ENCODE measurements at places on chromosomes 12 and 14.

DNA sequence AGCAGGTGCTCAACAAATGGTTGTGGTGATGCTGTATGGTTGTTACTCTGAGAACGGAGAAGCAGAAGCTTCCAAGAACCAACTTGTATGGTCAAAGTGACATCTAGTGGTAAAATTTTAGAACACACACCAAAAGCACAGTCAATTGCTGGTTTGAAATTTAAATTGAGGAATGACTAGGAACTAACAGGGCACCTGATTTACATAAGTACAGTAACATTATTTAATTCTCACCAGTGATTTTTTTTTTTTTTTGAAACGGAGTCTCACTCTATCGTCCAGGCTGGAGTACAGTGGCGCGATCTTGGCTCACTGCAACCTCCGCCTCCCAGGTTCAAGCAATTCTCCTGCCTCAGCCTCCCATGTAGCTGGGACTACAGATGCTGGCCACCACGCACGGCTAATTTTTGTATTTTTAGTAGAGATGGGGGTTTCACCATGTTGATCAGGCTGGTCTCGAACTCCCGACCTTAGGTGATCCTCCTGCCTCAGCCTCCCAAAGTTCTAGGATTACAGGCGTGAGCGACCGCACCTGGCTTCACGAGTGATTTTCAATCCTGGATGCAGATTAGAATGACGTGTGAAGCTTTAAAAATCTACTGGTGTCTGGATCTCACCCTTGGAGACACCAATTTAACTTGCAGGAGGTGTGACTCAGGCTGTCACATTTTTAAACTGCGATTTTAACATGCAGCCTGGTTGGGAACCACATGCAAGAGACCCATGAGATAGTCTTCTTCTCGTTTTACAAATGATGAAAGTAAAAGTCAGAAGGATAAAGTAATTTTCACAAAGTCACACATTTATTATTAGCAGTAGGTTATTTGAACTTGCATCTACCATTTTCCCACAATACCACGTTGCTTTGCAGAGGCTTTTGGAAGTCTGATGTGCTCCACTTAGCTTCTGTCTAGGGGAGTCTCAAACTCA, 14.1 kb upstream of the NUMB start:
- DNase-seq = peak; percentile 70

- peak; percentile 82 for DNase-seq
Observed at GRCh38 chr12:76855271-76855670, 23.5 kb downstream of the CSRP2 start.

DNA sequence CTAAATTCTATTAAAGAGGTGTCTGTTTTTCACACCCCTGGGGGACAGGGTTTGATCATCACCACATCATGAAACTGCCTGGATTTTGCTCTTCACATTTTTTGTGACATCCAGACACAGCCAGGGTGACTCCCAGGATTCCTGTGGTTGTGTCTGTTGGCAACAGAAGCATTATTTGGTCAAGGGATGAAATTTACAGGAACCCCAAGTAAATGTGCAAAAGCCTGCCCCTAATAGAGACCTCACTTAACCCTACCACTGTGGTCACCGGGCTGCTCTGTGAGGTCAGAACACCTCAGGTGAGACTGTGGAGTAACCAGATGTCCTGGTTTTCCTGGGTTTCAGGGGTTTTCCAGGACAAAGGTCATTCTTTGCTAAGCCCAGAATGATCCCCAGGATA, 103.8 kb downstream of the DAD1 start:
- DNase-seq = peak; percentile 61

GRCh38 chr12:40309001-40309400, 84.2 kb downstream of the LRRK2 start:
- DNase-seq = no peak

DNA sequence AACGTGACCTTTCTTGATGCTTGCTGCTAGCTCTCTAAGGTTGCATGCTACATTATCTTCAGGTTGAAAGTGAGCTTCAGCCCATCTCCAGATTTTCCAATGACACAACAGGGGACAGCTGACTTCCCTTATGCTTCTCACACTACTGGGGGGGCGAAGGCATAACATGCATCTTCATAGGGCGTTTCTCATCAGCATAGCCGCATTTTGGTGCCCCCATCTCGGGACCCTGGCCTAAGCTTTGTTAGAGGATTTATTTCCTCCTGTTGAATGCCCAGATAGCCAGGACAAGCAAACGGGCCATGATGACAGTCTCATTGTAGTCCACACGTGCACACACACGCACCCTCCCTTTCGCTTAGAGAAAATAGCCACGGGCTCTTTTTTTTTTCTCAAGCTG, 30.7 kb downstream of the SSPN start:
- no peak for DNase-seq

DNA sequence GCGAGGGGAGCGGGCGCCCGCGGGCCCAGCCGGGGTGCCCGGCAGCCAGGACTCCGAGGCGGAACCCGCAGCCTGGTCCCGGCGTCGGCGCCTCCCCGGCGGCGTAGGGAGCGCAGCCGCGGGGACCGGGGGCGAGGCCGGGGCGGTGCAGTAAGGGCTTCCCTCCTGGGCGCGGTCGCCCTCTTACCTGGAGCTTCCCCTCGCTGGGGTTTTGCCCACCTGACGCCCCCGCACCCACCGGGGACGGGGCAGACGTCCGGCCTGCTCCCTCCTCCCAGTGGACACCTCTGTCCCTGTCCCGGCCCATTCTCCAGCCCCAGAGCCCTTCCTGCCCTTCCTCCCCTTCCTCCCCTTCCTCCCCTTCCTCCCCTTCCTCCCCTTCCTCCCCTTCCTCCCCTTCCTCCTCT, 413 bp upstream of the TUBA1C start:
- DNase-seq = no peak

DNA sequence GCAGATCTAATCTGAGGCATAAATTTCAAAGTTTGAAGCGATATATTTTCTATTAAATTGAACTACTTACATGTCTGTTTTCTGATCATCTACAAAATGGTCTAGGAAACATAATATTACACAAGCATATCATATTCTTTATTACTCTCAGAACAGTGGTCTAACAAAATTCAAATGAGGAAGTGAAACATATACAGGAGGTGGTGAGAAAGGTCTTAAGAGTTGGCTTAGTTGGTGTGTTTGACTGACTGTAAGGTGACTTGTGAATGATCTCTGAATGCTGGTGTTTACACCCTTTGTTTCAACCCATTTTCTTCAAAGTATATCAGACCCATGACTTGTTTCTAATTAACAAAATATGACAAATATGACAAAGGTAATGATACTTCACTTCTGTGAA, 1156.8 kb downstream of the SLC16A7 start:
- no peak for DNase-seq

DNA sequence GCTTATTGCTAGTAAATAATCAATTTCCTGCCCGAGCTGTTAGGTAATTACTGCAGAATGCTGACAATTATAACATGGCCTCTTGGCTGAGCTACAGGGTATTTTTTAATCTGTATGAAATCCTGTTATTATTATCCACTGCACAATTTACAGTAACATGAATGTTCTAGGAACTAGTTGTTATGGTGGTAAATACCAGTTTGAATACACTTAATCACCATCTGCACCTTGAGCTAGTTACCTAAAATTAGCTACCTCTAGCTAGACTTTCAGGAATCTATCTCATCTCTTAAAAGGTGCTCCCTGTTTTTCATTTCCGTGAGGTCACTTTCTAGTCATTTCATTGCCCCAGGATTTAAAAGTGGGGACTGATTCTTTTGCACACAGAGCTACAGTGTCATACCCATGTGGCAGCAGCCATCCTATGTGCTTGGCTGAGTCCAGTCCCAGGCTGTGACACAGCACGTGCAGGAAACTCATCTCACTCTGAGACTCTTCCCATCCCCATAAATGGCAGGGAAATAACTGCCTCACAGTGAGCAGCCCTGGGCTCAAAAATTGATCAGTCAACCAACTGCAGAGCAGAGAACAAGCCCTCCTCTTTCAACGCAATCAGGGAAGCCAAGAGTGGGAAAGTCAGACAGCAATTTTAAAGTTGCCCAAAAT, 37.6 kb downstream of the DCP1B start:
- DNase-seq = no peak

DNA sequence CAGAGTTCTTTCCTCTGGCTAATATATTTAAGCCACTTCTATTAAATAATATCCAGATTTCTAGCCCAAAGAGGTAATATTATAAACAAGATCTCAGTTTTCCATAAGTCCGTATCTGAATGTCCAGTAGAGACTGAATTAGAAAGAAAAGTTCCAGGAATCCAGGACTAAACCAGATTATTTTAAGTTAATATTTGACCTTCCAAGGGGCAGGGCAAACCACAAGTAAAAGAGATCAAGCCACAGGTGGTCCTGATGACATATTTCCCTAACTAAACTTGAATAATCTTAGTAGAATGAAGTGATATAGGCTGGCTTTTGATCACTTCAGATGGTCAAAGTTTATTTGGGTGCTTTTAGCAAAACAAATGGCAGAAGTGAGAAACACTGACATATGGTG, 43.3 kb upstream of the E2F7 start:
- no peak for DNase-seq

DNA sequence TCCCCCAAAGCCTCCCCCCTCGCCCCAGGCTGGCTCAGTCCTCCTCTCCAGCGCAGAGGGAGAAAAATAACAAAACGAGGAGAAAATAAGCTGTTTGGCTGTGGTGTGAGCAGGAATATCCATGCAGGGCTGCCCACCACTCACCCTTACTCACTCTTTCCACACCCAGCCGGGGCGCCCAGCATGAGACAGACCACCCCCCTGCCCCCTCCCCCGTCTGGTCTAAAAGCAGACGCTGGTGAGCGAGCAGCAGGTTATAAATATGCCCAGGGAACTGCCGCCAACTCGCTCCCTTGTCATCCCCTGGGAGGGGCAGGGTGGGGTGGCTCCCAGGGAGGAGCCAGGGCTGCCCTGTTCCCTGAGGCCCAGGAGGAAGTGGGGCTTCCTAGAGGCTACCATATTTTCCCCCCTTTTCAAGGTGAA, 7.4 kb downstream of the WNT1 start:
- no peak for DNase-seq

DNA sequence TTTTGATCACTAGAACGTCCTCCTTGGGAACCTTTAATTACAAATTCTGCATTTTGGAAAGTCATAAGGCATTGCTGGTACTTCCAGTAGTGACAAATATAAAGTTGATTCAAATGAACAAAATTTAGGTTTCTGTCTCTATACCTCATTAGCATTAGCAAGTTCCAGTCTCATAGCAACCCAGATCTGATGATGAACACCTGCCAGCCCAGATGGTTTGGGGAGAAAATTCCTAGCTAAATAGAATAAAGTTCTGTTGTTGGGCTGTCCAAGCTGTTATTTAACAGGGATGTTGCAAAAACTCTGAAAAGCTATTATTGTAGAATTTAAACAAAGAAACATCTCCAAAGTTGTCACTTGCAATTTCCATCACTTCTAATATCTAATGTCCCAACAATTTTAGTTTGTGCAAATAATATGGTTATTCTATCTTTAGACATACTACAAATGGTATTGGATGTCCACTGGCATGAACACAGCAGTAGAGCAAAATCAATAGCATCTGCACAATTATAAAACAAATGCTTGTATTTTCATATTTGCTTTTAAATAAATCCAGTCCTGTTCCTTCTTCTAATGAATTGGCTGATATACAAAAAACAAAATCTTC, 299.4 kb downstream of the SLC16A7 start:
- no peak for DNase-seq

DNA sequence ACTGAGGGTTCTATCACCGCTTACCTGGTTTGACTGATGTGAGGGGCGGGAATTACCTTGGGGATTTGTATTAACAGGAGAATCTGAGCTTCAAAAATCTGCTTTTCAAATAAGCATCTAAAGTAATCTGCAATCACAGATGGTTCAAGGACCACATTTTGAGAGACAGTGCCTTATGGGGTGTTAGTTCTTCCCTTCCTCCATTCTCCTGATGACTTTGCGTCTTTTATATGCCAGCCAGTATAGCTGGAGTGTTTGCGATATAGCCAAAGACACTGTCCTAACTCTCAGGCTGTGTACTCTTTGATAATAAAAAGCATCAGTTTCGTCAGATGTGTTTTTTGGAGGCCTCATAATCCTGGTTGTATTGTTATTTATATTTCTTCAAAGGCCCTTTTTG, 39.5 kb downstream of the PPHLN1 start:
- DNase-seq = no peak

- peak; percentile 11 for DNase-seq
Observed at GRCh38 chr12:108430245-108430644, 84.8 kb upstream of the FICD start.

- peak; percentile 83 for DNase-seq
Observed at GRCh38 chr14:64191756-64192155, 102.4 kb downstream of the ESR2 start.

GRCh38 chr12:97616946-97617345, 154.3 kb downstream of the RMST start:
- DNase-seq = no peak

- DNase-seq = no peak
Observed at GRCh38 chr12:6201213-6201608, 1.0 kb downstream of the CD9 start.

DNA sequence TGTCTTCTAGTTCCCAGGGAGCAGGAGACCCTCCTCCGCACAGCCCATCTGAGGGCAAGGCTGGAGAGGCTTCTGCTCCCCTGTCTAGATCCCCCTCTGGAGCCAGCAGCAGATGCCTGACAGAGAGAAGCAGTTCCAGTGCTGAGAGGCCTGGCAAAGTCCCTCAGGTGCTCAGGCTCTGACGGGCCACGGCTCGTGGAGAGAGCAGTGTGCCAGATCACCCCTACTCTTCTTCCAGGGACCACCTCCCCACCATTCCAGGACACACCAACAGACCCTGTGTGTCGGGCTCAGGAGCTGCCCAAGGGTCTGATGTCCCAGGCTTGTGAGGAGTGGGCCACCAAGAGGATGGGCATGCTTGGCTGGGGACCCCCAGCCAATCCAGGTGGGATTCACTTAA, 22.5 kb upstream of the C14orf180 start:
- no peak for DNase-seq

DNA sequence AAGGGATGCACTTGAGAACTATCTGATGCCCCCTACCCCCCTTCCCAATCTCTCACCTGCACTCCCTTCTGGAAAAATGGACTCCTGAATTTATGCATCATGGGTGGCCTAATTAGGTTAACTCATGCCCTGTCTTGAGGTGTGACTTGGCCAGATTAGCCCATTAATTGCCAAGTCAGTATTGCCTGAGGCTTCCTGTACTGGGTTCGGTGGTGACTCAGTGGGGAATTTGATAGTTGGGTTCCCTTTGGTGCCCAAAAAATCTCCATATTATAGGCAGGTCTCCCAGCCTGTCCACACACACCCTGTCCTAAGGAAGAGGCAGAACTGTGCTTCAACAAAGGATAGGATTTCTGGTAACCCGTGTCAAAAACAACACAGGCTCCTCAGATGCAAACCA, 146.1 kb downstream of the CHST11 start:
- no peak for DNase-seq

- DNase-seq = peak; percentile 25
Observed at GRCh38 chr14:93317875-93318807, 14.7 kb downstream of the BTBD7 start.

DNA sequence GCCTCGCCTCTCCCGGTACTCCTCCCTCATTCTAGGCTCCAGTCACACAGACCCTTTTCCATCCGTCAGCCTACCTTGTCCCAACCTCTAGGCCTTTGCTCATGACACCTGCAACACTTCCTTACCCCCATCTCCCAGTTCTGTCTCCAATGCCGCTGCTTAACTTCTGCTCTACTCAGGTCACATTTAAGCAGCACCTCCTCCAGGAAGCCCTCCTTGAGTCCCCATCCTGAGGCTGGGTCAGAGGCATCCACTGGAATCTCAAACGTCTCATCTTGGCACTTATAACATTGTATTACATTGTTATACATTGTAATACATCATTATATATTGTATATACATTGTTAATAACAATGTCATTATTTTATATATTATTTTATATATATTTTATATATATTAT, 32.8 kb downstream of the RASAL1 start:
- DNase-seq = no peak
